ENCODE measurements at places on chromosomes 16 and 17.

- no peak for DNase-seq
These were observed 103.0 kb downstream of the SYCE1L start for GRCh38 chr16:77302249-77302648.

DNA sequence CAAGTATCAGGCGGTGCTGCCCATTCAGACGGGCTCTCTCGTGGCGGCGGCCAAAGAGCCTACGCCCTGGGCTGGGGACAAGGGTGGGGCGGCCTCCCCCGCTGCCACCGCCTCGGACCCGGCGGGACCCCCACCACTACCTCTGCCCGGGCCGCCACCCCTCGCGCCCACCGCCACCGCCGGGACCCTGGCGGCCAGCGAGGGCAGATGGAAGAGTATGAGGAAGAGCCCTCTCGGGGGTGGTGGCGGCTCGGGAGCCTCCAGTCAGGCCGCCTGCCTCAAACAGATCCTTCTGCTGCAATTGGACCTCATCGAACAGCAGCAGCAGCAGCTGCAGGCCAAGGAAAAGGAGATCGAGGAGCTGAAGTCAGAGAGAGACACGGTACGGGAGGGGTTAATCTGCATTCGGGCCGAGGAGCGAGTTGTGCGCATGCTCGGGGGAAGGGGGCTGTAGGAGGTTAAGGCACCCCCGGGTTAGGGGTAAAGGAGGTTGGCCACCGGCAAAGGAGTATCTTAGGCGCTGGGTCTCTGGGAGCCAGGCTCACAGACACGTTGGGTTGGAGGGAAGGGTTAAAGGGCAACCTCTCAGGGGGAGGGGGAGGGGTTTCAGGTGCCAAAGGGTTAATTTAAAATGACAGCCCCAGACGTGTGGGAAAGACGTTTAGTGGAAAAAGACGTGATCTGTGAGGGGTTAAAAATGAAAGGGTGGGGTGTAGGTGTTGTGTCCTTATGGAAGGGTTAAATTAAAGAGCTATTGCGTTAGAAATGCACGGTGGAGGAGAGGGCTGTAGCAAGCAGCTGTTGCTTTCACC, 1.4 kb downstream of the MSL1 start:
- no peak for DNase-seq

GRCh38 chr17:56680676-56681075, 87.2 kb downstream of the NOG start:
- DNase-seq = no peak

- no peak for DNase-seq
These were observed 159.5 kb downstream of the SHISA9 start for GRCh38 chr16:13060932-13061331.

GRCh38 chr17:5541610-5542202, 42.6 kb downstream of the NLRP1 start:
- DNase-seq = no peak

DNA sequence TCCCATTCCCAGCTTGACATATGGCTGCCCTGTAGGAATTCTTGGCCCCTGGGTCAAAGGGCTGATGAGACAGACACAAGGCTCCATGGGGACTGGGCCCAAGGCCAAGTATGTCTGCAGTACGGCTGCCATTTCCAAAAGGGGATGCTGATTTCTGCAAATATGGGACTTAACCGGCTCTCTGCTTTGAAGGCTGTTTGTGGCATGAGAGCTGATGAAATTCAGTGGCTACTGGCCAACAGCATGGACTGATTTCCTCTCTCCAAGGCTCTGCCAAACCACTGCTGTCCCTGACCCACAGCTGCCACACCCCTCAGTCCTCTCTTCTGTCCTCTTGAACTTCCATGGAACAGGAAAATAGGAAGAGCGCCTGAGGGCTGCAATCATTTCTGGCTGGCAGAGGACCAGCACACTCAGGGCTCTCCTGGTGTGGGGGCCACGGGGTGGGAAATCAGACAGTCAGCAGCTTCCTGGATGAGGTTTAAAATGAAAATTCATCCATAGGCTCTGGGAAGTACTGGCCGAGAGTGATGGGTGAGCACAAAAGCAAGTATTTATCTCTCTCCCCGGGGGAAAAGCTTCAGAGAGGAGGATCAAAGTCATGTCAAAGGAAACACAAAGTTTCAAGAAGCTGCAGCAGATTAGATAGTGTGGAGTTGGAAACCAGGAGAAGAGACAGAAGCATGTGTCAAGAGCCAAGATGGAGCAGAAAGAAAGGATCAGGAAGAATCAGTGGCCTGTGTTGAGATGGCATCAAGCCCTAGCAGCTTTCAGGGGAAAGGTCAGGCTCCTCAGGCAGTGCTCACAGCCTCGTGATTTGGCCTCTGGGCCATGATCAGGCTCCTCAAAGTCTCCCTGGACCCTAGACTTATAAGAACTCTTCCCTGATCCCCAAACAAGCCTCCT, 64.1 kb upstream of the SREBF1 start:
- peak; percentile 94 for DNase-seq
